ENCODE measurements at places on chromosomes 2 and 18.
A peak's percentile ranks its signal among the peaks of the same experiment; 100 is the strongest.

DNA sequence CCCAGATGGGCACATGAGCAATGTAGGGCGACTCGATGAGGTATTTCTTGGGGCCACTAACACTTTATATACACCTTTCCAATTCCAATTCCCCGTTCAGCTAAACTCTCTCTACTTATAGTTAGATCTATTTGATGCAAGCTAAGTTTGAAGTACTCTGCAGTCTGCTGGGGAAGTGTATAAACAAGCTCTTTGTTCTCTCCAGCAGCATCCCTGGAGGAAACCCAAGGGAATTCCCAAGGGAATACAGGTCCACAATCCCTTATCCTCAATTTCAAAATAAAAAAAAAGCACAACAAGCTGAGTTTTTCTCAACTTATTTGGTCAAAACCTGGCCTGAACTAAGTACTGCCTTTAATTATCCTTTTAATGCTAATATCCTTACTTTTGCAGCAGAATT lies 433.3 kb downstream of the NBAS start:
- no peak for DNase-seq

DNA sequence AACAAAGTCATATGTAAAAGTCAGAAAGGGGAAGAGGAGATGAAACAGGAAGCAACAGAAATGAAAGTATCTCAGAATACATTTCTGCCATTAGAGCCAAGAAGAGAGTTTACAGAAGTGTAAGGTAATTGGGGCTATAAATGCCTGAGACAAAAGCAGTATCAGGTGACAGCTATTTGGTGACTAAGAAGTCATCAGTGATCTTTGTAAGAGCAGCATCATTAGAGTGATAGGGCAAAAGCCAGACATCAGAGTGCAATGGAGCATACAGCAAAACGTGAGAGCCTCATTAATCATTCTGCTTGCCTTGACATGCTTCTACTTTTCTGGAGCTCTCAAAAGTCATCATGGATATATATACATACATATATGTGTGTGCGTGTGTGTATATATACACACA lies 804.7 kb upstream of the PIK3C3 start:
- DNase-seq = no peak

- DNase-seq = no peak
These were observed 184.3 kb upstream of the APCDD1 start for GRCh38 chr18:10270151-10270571.

DNA sequence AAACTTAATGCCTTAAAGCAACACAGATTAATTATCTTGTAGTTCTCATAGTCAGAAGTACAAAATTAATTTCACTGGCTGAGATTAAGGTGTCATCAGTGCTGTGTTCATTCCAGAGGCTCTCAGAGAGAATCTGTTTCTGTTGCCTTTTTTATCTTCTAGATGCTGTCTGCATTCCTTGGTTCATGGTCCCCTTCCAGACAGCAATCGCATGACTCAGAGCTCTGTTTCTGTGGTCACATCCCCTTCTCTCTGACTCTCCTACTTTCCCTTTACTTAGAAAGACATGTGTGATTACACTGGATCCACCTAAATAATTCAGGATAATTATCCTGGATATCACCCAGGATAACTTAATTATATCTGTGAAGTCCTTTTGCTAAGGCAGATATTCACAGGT lies 148.6 kb downstream of the MAIP1 start:
- DNase-seq = no peak

GRCh38 chr2:10331027-10331701 lies 28.5 kb downstream of the HPCAL1 start:
- peak; percentile 50 for DNase-seq

Data from GM23338 (cell line).